ENCODE measurements at places on chromosomes 5 and 9.

GRCh38 chr5:1536322-1536845, 12.6 kb upstream of the LPCAT1 start:
- peak; percentile 48 for DNase-seq

DNA sequence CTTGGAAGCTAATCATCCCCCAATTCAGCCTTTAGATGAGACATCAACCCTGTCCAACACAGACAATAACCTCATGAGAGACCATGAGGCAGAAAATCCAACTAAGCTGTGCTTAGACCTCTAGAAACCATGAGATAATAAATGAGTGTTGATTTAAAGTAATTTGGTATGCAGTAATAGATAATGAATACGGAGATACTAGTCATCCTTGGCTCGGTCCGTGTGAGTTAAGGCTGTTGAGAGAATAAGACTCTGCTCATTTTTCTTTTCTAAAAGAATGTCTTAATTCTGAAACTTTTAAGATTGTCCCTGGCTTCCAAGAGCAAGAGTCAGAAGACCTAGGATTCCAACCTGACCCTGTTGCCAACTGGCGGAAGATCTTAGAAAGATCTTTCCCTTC, 6.1 kb downstream of the TNC start:
- DNase-seq, result no peak

GRCh38 chr9:75422944-75423522, 334.7 kb downstream of the OSTF1 start:
- DNase-seq, result no peak

- DNase-seq, result no peak
Measured at GRCh38 chr5:39024005-39024404, 50.2 kb downstream of the RICTOR start.

All from activated naive CD4-positive, alpha-beta T cell (primary cell).